Erythroblast (primary cell): ENCODE measurements at places on chromosomes 5 and 9.
A peak's percentile ranks its signal among the peaks of the same experiment; 100 is the strongest.

- no peak for DNase-seq
Measured at GRCh38 chr5:59003124-59003523, 420.2 kb downstream of the RAB3C start.

GRCh38 chr9:120490888-120491595 is 88.9 kb downstream of the CDK5RAP2 start:
- DNase-seq: no peak

DNA sequence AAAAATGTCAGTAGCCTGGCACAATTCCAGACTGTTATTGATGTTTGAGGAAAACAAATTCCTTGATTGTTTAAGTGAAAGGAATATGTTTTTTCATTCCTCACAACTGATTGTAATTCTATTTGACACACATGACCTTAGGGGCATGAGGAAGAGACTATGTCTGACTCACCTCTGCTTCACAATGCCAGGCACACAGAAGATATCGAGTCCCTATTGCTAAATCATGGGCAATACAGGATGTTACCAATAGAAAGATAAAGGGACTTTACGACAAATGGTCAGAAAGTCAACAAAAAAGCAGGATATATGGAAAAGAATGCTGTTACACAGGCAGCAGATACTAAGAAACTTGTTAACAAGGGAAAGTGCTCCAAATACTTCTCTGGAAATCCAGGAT is 1903.5 kb downstream of the EFNA5 start:
- DNase-seq: no peak

- no peak for DNase-seq
Measured at GRCh38 chr9:131620764-131621520, 75.6 kb downstream of the PRRT1B start.

- no peak for DNase-seq
Measured at GRCh38 chr9:79969393-79970145, 397.8 kb downstream of the TLE4 start.

DNA sequence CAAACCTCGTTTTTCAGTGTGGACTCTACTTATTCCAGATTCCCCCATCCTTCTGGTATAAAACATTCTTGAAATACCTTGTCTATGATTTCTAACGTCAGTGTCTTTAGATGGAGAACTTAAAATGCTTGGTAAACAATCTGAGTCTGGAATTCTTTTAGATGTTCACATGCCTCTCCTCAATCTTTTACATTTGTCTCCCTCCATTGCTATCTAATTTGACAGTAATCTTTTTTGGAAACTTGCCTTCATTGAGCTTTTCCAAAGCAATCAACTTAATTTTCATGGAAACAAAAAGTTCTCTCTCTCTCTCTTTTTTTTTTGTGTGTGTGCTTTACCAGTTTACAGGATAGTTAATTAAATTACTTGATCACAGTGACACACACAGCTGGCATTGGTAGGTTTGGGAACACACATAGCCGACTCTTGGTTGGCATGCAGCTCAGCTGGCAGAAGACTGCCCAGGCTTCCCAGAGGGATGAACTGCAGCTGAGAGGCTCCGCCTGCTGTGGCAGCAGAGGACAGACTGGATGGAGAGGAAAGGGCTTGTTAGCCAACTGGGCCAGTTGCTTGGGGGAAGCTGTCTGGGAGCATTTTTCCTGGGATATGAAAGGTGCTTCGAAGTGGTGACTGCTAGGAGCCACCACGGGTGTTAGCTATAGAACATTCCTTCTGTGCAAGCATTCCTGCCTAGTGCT is 271.3 kb downstream of the ZSWIM6 start:
- no peak for DNase-seq

DNA sequence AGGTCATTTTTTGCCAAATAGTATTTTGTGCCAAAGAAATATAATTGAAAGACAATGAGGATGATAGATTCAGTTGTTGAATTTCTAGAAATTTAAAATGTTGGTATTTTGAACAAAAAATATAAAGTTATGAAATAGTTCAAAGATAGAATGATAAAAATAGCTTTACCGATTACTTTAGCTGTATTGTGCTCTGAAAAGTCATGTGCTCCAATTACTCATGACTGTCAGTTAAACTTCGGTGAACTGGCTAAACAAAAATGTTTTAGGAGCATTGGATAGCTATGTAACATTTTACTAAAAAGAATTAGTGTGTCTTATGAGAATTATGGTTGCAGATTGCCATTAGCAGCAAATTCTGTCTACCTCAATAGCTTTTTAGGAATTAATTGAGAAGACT is 177.3 kb upstream of the VCAN start:
- DNase-seq: no peak

DNA sequence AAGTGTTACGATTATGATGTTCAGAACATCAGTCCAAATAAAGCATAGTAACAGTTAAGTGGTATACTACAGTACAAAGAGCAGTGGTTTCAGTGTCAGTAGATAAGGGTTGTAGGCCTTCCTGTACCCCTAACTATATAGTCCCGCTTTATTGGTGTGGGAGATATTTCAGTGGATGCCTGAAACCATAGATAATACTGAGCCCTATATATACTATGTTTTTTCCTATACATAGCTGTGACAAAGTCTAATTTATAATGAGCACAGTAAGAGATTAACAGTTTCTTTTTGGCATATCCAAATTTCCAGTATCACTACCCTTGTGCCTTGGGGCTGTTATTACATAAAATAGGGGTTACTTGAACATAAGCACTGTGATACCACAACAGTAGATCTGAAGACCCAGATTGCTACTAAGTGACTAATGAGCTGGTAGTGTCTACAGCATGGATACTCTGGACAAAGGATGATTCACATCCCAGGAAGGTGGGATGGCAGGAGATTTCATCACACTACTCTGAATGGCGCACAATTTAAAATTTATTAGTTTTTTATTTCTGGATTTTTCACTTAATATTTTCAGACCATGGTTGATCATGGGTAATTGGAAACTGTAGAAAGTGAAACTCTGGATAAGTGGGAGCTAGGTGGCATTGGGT is 119.3 kb downstream of the RPS23 start:
- no peak for DNase-seq

DNA sequence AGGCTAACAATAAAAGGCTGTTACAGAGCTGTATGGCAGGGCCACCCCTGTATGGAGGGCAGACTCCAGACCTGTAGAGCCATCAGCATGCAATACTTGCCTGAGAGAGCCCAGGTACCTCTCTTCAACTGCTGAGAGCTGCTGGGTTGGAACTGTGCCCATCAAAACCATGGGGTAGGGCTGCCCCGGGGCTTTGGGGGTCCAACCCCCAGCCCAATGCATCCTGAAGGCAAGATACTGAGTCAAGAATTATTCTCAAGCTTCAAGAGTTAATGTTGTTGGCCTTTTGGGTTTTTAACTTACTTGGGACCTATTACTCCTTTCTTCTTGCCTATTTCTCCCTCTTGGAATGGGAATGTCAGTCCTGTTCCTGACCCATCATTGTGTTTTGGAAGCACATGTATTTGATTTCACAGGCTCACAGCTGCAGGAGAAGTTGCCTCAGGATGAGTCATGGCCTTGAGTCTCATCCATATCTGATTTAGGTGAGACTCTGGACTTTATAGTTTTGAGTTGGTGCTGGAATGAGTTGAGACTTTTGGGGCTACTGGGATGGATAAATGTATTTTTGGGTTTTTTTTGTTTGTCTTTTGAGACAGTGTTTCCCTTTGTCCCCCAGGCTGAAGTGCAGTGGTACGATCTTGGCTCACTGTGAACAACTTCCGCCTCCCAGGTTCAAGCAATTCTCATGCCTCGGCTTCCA is 21.0 kb upstream of the CDK7 start:
- peak; percentile 35 for DNase-seq

DNA sequence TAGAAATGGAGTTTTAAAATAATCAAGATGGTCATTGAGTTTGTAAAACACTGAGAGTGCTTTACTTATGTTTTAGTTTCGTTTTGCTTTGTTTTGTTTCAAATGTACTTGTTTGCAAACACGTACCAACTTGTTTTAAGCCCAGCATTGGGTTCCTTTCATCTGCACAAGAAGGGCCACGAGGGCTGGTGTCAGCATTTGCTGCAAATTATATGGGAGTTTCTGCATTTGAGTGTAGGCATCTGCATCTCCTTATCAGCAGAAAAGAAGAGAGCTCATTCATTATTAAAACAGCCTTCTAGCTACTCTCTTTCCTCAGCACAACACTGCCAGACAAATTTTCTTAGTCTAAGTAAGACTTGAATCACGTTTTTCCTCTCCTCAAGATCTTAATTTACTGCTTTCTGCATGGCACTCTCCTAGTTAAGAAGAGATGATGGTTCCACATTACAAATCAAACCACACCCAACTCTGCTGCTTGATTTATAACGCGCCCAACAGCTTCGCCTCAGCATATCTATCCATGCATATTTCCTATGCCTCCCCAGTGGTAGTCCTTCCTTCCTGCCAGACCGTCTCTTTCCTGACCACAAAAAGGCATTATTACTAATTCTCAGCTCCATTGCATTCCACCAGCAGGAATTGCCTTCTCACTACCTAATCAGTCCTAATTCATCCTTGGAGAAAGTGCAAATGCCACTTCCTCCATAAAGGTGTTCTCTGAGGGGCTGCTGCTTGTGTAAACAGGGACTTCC is 95.2 kb upstream of the CAST start:
- DNase-seq: no peak

GRCh38 chr9:571066-571465 is 270.4 kb upstream of the DMRT1 start:
- no peak for DNase-seq

- DNase-seq: no peak
Measured at GRCh38 chr9:135053133-135053532, 34.3 kb upstream of the OLFM1 start.

DNA sequence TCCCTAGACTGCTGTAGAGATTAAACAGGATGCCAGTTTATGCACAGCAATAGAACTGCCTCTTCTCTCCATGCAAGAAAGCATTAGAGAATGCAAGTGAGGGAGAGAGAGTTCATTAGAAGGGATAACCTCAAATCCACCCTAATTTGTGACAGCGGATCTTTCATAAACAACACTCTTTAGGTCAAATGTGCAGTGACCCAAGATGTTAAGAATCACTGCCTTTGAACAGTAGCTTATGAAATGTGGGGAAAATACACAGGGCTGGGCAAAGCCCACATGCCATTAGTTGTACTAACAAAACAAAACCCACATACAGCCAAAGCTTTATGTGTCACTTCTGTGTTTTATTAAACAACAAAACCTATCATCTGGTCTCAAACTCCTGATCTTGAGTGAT is 36.2 kb upstream of the POU4F3 start:
- no peak for DNase-seq

DNA sequence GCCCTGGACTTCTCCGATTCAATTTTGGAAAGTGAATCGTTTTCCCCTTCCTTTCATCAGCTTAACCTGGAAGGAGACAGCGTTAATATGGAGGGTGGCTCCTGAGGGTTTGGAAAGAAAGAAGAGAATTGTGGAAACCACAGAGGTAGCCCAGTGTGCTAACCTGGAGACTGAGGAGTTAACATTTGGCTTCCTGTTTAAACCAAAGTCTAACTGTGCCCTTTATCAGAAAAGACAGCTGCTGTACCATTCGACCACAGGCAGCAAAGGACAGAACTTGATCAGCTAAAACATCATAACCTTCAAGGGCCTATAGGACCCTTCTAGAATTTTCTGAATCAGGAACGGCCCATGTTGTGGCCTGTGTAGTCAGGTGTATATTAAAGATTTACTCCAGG is 735 bp downstream of the IDNK start:
- peak; percentile 82 for DNase-seq

- no peak for DNase-seq
Measured at GRCh38 chr9:130299785-130300615, 34.4 kb downstream of the HMCN2 start.

GRCh38 chr5:1052641-1053390 is 44.2 kb downstream of the NKD2 start:
- DNase-seq: peak; percentile 18

DNA sequence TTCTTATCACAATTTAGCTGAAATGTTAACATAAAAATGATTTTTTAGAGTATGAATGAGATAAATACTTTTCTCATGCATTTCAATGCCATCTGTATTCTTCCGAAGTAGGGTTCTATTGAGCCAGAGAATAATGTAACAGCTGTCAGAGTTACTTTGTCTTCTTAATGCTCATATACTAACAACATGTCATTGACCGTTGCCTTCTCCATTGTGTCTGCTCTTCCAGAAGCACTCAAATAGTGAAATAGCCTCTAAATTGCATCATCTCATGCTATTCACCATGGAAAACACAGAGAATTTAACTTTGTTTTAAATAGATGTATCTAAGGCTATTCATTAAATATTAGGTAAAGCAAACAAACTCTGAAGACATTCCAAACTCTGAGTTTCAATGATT is 1875.9 kb upstream of the CDH9 start:
- no peak for DNase-seq

DNA sequence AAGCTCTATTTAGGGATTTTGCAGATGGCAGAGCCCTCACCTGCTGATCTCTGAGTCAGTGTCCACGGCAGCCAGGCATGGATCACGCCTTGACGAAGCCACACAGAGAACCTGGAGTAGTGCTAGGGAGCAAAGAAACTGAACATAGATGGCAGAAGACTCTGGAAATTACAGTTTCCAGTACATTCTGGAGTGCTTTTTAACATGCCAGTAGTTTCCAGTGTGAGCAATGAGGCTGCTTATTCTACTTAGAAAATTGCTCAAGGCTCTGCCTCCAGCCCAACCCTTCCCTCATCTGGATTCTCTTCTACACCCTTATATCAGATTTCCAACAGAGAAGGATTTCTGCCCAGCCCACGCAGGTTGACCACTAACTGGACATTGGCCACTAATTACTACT is 203.3 kb downstream of the ADAMTS12 start:
- no peak for DNase-seq

DNA sequence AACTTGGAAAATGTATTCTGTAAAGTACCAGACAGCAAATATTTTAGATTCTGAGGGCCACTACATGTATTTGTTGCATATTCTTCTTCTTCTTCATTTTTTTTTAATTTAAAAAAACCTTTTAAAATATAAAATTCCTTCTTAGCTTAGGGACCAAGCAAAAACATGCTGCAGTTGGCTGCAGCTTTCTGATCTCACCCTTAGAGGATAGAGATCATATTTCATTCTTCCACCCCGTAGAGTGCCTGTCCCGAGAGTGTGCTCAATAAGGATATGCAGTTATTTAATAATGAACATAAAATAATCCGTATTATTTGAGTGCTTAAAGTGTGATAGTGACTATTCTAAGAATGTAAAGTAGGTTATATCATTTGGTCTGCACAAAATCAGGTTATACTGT is 204.2 kb upstream of the CD180 start:
- no peak for DNase-seq
